ENCODE measurements at places on chromosomes 4 and X.

DNA sequence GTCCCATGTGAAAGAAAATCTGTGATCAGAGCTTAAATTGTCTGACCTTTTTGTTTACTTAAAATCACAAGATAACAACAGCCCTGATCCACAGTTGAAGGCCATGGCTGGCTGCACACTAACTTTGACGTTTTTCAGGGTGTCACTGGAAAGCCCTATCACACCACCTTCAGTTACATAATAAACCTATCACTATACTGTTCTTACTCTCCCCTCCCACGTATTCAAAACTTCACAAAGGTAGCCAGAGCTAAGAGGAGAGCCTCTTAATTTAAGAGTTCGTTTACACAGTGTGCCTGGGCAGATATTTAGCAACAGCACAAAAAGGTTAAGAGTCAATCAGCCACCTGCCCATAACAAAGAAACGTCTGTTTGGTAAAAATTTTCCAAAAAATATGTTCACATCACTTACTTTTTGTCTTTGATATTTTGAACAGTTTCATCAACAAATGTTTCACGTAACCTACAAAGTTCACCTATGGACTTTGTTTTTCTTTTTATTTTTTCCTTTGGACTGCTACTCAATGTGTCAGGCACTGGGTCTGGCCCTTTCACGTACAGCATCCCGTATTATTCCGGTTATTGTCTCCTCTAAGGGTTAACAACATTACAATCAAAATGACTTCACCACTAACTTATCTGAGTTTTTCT, 25.0 kb downstream of the RFC1 start:
- DNase-seq = no peak

- no peak for DNase-seq
These were observed 2.2 kb downstream of the FTSJ1 start for GRCh38 chrX:48477960-48478755.

- DNase-seq = no peak
These were observed 46.3 kb upstream of the AFAP1 start for GRCh38 chr4:7985891-7986441.

- DNase-seq = no peak
These were observed 658.7 kb downstream of the PCDH18 start for GRCh38 chr4:136873555-136873954.

Measured in EL (cell line).